ENCODE measurements at places on chromosomes 2 and 18.
A peak's percentile ranks its signal among the peaks of the same experiment; 100 is the strongest.

GRCh38 chr18:9066358-9066757 lies 36.1 kb upstream of the NDUFV2 start:
- DNase-seq, result no peak

GRCh38 chr2:126154256-126154785 lies 501.6 kb upstream of the GYPC start:
- no peak for DNase-seq

- no peak for DNase-seq
These were observed 292.4 kb downstream of the SP3 start for GRCh38 chr2:173672573-173673340.

DNA sequence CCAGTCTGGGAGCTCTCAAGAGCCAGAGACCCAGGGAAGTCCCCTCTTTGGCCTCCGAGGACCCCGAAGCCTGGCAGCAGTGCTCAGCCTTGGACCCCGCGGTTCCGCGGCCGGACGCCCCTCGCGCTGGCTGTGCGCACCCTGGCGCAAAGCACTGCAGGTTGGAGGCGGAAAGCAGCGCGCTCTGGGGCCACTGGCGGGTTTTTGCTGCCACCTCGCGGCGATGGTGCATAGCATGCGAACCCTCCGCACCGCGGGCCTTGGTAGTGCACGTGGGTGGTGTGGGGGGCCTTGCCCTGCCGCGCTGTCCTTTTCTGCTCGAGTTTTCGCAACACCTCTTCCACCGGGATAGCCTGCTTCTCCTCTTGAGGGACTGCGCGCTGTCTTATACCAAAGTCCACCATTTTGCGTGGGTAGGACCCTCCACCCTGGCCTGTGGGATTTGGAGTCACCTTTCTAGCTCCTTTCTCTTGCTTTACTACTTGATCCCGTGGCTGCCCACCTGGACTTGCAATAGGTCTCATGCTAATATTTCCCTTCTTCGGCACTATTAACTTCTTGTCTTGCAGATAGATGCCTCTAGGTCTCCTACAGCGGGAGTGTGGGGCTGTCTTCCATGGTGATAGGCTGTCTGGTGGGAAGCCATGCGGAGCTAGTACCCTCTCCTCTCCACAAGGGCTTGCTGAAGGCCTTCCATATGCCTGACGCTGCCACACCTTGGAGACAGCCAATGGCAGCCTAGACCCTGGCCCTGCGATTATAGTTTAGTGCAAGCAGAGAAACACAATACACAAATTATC lies 14.3 kb downstream of the SIX3 start:
- peak; percentile 7 for DNase-seq

- no peak for DNase-seq
These were observed 84.5 kb upstream of the ITGA4 start for GRCh38 chr2:181372646-181373040.

DNA sequence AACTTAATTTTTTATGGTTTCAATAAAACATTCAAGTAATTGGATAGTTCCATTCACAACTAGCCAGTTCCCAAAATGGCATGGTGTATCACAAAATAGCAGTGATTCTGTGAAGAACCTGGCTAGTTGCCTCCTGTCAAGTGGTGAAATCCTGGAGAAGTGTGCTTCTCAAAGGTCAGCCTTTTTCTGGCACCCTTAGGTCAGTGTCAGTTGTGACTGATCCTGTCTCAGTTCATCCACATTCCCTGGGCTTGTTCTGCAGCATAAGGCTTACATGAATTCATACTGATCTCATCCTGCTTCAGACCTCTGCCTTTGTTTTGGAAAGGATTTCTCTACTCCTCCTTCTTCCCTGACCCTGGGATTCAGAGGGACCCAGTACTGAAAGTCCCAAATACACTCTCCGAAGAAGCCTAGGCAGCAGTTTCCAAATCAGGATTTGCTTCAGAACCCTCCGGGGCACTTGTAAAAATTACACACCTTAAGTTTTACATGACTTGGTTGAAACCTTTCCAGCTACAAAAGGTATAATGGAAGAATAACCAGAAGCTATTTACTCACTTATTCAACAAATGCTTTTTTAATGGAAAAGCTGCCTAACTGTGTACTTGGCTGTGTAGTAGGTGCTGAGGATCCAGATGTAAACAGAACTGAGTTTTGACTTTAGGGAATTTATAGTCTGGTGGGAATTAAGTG lies 11.0 kb downstream of the MAP3K20 start:
- no peak for DNase-seq

DNA sequence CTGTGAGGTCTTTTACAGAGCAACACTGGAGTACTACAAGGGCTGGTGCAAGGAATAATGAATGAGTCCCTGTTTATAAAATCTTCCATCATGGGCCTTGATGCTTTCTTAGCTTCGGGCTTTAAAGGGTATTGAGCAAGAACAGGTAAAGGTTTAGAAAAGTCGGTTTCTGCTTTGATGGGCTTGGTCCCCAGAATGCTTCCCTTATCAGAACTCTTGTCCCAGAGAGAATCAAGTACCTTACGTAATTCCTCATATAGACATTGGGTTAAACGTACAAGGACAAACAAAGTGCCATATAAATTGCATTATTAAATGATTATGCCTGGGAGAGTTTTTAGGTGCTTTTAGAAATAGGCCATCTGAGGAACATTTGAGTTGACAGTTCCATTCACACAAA lies 24.5 kb upstream of the REV1 start:
- DNase-seq, result no peak

DNA sequence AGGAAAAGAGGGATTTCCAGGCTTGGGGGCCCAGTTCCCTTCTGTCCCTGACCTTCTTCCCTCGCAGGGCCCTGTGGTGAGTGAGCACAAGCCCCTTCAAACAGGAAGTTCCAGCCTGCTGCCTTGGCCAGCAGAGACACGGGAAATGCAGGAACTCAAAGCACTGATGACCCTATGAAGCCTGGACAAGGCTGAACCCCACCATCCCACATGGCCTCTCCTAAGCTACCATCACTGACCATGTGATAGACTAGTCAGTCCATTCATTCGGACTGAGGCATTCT lies 196.4 kb downstream of the TNS1 start:
- no peak for DNase-seq
